ENCODE measurements at places on chromosomes 12 and 14.

GRCh38 chr12:76311796-76312195, 36.4 kb downstream of the BBS10 start:
- DNase-seq = no peak

GRCh38 chr14:64685371-64686281, 18.6 kb upstream of the PLEKHG3 start:
- no peak for DNase-seq

GRCh38 chr14:90810806-90811205, 5.4 kb downstream of the TTC7B start:
- DNase-seq = no peak

DNA sequence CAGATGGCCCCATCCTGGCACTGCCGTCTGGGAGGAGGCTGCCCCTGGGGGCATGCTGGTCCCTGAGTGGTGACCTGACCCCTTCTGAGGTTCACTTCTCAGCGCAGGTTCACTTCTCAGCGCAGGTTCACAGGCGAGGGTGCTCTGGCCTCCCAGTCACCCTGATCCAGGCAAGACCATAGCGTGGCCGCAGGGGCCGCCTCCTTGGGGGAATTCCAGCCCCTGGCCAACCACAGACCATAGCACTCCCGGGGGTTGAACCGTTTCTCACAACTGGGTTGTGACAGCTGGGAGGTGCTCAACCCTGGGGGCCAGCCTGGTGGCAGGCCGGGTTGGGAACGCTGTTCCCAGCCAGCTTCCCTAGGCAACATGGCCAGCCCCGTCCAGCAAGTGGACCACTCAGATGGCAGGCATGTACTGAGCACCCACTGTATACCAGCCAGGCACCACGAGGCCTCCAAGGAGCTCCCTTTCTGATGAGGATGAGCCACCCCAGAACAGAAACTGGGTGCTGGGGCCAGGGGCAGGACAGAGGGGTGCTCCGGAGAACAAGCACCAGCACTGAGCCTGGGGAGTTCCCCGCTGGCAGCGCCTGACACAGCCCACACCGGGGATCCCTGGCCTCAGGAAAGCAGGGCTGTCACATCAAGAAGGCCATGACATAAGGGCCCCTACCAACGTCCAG, 28.3 kb upstream of the ZFP36L1 start:
- DNase-seq = no peak

DNA sequence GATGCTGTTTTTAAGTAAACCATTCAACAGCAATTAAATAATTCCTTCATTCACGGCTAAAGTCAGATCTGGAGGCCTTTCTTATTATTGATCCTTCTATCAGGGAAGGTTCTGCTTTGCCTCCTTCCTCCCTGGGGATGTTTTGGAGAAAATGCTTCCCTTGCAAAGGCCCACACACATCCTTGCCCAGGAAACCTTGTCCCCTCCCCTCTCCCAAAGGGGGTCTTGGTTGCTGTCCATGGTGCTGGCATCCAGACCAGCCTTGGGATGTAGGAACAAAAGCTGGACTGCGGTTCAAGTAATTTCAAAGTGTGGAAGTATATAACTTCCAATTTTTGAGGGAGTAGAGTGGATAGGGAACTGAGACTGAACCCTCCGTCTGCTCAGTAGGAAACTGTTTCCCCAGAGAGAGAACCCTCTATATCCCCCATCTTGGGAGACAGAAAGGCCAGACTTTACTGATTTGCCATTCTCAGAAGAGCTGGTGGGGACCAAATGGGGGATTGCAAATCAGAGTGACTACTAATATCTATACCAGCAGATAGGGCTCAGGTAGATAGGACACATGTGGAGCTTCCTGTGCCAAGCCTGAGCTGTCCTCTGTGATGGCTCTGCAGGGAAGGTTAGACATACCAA, 5.6 kb downstream of the MARCHF9 start:
- DNase-seq = no peak

DNA sequence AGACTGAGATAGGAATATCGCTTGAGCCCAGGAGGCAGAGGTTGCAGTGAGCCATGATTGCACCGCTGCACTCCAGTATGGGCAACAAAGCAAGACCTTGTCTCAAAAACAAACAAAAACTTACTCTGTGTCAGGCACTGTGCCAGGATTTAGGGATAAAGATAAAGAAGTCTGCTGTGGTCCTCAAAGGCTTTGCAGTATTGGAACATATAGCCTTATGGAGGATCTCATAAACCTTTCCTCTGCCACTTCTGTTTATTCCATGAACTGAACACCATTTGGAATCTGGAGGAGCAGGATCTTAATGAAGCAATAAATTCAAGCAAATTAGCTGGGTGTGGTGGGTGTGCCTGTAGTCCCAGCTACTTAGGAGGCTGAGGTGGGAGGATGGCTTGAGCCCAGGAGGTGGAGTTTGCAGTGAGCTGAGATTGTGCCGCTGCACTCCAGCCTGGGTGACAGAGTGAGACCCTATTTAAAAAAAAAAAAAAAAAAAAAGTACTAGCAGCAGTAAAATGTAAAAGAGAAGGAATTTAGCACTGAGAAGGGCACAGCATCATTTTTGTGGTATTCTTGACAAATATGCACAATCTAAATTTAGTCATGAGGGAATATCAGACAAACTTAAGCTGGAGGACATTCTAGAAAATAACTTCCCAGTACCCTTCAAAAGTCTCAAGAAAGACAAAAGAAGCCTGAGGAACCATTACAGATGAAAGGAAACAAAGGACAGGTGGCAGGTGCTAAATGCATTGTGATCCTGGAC, 27.1 kb downstream of the BMAL2 start:
- DNase-seq = no peak

GRCh38 chr12:12032851-12033797, 37.6 kb upstream of the BCL2L14 start:
- DNase-seq = no peak

- DNase-seq = peak; percentile 59
Observed at GRCh38 chr12:14239350-14239934, 126.0 kb upstream of the ATF7IP start.

DNA sequence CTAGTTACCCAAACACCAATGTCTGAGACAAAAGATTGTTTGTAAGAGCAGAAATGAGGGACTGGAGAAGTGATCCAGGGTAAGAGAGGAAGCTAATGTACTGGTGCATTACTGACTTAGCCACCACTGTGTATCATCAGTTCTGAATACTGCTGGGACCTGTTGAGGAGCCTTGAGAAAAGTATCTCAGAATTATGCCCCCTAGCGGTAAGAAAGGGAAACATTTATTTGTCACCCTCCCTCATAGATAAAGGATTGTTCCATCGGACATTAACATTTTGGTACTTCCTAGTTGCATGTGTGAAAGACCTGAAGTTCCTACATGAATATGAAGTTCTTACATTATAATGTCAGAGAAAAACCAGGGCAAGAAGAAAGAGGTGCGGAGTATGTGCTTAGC, 612.5 kb downstream of the FSCB start:
- DNase-seq = no peak

DNA sequence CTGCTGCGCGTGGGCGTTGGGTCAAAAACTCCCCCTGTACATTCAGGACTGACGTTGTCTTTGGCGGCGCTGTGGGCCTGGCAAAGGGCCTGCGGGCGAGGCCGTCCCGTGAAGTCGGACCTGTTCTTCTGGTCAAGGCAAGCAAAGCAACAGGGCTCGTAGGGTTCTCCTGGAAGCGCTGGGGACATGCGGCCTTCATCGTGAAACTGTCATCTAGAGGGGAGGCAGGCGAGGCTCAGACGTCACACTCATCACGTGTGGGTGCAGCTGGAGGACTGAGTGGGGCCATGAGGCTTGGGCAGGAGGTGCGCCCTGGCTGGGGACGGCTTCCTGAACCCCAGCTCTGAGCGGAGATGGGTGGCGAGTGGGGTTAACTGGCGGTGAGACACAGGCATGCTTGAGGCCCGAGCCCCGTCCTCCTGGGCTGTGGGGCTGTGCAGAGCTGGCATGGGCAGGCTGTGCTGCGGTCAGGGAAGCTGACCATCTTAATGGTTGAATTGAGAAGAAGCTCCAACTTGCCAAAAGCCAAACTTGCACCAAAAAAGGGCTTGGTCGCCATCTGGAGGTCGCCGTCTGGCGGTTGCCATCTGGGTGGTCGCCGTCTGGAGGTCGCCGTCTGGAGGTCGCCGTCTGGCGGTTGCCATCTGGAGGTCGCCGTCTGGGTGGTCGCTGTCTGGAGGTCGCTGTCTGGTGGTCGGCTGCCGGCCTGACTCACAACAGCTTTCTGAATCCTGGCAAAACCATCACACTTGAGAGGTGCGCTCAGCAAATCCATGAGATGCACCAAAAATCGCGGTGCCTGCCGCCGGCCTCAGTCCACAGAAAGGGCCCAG, 66.2 kb downstream of the NOC4L start:
- DNase-seq = no peak

DNA sequence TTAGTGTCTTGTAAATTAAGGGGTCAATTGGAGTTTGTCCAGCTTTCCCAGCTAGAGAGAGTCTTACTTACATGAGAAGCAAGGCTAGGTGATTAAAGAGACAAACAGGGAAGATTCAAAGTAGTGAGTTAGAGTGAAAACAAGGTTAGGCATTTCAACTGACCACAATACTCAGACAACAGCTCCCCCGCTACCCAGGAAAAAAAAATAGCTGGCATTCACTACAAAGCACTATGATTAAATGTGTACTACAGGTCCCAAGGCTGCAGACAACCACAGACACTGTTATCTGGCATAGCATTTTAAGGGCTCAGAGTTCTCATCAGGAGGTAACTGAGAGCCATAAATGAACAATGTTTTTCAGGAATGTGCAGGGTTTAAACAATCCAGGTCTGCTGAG, 680.9 kb downstream of the TMEM121 start:
- DNase-seq = no peak

DNA sequence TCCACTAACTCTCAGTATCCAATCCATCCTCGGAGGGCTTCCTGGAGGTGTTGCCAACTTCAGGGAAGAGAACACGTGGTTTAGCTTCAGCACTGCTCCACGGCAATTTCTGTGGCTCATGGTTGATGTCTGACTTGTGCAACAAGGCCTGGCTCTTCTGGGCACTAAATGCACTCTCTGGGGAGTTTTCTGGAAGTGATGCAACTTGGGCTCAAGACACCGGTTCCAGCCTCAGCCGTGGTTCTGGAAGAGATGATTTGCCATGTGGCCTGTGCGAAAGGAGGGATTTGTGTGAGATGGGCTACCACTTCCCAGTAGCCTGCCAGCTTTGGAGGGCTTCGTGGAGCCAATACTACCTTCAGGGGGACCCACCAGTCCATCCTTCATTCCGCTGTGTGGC, 118.6 kb upstream of the RTL1 start:
- DNase-seq = no peak

- DNase-seq = peak; percentile 96
Observed at GRCh38 chr14:75399843-75400775, 27.7 kb upstream of the JDP2 start.

DNA sequence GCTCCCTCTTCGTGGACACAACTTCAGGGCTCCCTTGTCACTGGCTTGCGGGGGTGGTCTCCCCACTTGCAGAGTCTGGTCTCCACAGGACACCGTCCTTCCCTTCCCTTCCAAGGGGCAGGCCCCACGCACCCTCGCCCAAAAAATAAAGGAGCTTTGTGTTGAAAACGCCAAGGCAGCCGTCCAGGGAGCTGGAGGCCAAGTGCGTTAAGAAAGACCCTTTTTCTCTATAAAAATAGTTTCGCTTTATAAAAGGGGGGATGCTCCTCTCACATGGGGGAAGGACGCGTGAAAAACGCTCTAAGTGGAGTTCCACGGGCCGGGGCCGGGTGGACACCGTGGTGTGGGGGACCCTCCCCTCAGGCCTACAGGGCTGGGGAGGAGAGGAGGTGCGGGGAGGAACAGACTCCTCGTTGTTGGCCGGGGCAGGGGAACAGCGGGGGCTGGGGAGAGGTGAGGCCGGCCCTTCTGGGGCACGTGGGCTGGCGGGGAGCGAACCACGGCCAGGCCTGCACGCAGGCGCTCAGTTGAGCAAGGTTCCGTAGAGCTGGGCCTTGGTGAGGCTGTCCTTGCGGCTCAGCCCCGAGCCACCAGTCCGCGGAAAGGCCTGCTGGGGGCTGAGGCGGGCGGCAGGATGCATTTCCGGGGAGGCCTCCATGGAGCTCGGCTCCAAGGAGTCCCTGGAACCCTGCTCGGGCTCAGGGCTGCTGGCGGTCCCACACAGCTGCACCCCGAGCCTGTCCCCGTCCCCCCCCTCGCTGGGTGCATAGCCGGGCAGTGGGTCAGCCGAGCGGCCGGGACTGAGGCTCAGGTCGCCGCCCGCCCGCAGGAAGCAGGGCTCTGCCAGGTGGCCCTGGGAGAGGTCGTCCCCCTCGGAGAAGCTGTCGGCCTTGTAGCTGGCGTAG, 49.5 kb downstream of the BEGAIN start:
- no peak for DNase-seq

- DNase-seq = no peak
Observed at GRCh38 chr12:107058190-107058589, 35.2 kb downstream of the CRY1 start.

GRCh38 chr12:42482748-42483520, 106.6 kb downstream of the PRICKLE1 start:
- peak; percentile 77 for DNase-seq

- DNase-seq = no peak
Observed at GRCh38 chr12:17206553-17206952, 600.6 kb upstream of the LMO3 start.

DNA sequence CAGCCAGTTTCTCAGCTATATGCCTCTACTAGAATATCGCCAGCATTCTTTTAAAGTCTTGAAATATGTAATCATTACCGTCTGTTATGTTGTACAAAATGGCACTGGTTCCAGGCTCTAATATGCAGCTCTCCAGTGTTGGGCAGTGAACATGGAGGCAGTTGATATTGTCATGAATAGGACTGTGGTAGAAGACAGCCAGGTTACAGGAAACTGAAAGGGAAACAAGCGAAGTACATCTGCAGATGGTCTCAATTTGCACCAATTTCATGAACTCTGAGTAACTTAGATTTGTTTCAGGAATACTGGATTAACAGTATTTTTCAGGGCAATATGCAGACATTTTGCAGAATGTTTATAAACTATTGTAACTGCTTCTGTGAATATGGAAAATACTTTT, 13.4 kb upstream of the KLHL42 start:
- no peak for DNase-seq

GRCh38 chr14:93456356-93456755, 25.6 kb downstream of the UNC79 start:
- no peak for DNase-seq

GRCh38 chr14:61120576-61120975, 139.5 kb downstream of the SLC38A6 start:
- DNase-seq = no peak

GRCh38 chr12:58030566-58031279, 89.4 kb downstream of the ATP23 start:
- no peak for DNase-seq

- no peak for DNase-seq
Observed at GRCh38 chr12:55694651-55695050, 13.1 kb downstream of the ITGA7 start.

All from upper lobe of left lung (tissue), 6 donors.